ENCODE measurements at places on chromosomes 1 and 21. TPM values are rescaled to one million over a fixed set of nuclear protein-coding genes. Genes with fewer than 3 reads are reported as not detected.

GRCh38 chr1:172460887-172461315 is 17.0 kb upstream of the PIGC start:
- no peak for DNase-seq
- no peak overlapping the region for H3K27ac ChIP-seq
- peaks cover 14% of the 10 kb centered on the region for H3K27me3 ChIP-seq
- no peaks in the 10 kb centered on the region for H3K36me3 ChIP-seq
- no peaks in the 10 kb centered on the region for H3K4me1 ChIP-seq

- H3K4me1 ChIP-seq, result peaks cover 20% of the 10 kb centered on the region
- H3K27ac ChIP-seq, result no peak overlapping the region
- H3K27me3 ChIP-seq, result no peaks in the 10 kb centered on the region
- DNase-seq, result no peak
- peaks cover 7% of the 10 kb centered on the region for H3K36me3 ChIP-seq
Measured at GRCh38 chr1:108610073-108610472, 50.2 kb downstream of the EEIG2 start.

DNA sequence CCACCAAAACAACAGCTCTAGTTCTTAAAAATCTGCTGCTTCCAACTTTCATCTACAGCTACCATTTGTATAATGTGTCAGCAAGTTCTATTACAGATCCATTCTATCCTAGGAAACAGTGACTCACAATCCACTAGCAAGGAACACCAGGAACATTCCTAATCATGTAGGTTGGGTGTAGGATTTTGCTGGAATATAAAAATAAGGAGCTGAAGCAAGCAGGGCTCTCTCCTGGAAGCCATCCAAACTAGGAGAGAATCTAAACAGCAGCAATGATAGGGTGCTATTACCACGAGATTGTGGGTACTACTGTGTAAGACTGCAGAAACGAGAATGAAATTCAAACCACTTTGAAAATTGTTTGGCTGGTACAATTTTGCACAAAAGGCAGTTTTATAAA is 135.0 kb downstream of the PTPN14 start:
- H3K4me3 ChIP-seq, result no peak overlapping the region
- H3K27me3 ChIP-seq, result no peaks in the 10 kb centered on the region
- H3K4me1 ChIP-seq, result peaks cover 15% of the 10 kb centered on the region
- H3K36me3 ChIP-seq, result no peaks in the 10 kb centered on the region
- no peak for DNase-seq

UBXN11 gene
- total RNA-seq, result 9.9 TPM

LEFTY1 gene
- total RNA-seq, result not detected

DNA sequence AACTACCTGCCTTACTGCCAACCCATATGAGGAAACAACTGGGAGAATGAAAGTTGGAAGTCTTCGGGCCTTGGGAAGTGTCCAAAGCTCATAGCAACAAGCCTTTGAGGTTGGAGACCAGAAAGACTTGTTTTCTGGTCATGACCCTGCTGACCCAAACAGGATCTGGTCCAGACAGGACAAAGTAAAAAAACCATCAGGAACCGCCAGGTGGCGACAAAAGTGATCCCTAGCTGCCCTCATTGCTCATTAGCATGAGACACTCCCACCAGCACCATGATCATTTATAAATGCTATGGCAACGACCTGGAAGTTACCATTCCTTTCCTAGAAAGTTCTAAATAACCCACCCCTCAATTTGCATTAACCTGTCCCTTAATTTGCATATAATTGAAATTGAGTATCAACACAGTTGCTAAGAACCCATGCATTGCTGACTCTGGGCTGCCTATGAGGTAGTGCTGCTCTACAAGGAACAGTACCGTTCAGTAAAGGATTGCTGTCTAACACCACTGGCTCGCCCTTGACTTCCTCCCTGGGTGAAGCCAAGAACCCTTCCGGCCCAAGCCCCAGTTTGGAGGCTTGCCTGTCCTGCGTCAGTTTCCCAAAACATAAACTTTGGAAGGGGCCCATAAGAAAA is 89.0 kb downstream of the URB2 start:
- no peak overlapping the region for H3K4me3 ChIP-seq
- DNase-seq, result no peak
- no peaks in the 10 kb centered on the region for H3K4me1 ChIP-seq
- H3K27ac ChIP-seq, result no peak overlapping the region
- peaks cover 8% of the 10 kb centered on the region for H3K27me3 ChIP-seq
- H3K36me3 ChIP-seq, result no peaks in the 10 kb centered on the region

- DNase-seq, result no peak
- H3K27ac ChIP-seq, result no peak overlapping the region
- no peaks in the 10 kb centered on the region for H3K27me3 ChIP-seq
- no peak overlapping the region for H3K4me3 ChIP-seq
Measured at GRCh38 chr1:76687307-76688175, 179.7 kb upstream of the ST6GALNAC5 start.

GRCh38 chr1:246396322-246396721 is 110.8 kb downstream of the SMYD3 start:
- H3K4me3 ChIP-seq, result no peak overlapping the region
- no peaks in the 10 kb centered on the region for H3K27me3 ChIP-seq
- no peak overlapping the region for H3K27ac ChIP-seq
- DNase-seq, result no peak

DNA sequence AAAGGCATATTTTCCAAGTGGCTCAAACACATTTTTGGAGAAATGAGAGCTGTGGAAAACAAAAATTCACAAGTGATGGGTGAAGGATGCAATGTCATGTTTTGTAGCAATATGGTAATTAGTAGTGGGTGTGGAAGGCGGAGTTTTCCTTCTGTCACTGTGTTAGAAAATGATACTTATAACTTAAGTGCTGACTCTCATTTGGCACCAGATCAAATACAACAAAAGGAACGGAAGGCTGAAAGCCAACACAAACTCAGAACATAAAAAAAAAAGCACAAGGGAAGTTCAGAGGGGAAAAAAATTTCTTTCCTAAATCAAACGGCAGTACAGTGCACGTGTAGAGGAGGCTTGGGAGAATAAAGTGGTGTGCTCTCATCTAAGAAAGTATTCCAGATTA is at the start of gene TNFSF18:
TNFSF18 (minus strand) TSS at position 77 of the 400 bp plus-strand sequence; CDS start at position 32, 45 bp downstream.
- H3K27me3 ChIP-seq, result peaks cover 4% of the 10 kb centered on the region
- no peaks in the 10 kb centered on the region for H3K36me3 ChIP-seq
- H3K27ac ChIP-seq, result no peak within 1 kb of the TSS
- peaks cover 8% of the 10 kb centered on the region for H3K4me1 ChIP-seq
- no peak for DNase-seq
- no peak within 1 kb of the TSS for H3K4me3 ChIP-seq

DNA sequence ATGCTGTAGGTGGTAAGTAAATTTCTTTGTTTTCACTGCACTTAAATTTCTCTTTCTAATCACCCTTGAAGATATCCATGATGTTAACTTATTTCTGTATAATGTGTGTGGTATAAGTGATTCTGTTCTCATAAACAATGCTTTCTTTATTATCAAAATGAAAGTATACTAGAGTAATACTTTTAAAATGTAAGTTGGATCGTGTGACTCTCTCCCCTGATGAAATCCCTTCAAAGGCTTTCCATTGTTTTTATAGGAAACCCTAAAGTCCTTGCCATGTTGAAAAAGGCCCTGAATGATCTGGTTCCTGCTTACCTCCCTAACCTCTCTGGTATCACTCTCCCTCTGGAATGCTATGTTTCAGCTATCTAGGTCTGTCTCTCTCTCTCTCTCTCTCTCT is 191.1 kb upstream of the LHX8 start:
- no peaks in the 10 kb centered on the region for H3K27me3 ChIP-seq
- no peak overlapping the region for H3K4me3 ChIP-seq
- H3K4me1 ChIP-seq, result no peaks in the 10 kb centered on the region

DNA sequence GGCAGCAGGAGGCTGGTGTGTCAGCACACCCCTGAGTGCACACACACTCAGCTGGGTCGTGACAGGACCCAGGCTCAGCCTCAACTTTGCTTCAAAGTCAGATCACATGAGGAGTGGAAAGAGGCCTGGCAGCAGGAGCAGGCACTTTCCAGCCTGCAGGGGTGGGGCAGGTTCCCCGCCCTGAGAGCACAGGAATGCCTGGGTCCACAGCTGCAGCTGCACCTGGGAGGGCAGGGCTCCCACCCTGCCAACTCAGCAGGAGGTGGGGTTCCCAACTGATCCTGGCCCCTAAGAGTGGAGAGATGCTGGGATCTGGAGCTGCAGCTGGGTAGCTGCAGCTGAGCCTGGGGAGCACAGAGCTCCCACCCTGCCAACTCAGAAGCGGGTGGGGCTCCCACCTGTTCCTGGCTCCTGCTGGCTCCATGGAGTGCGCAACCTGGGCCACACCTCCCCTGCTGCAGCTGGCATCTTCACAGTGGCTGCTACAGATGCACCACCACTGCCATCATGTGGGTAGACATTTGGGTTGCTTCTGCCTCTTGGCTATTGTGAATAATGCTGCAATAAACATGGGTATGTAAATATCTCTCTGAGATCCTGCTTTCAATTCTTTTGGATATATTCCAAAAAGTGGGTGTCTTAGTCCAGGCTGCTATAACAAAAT is 415.4 kb downstream of the TTLL7 start:
- DNase-seq, result no peak
- no peak overlapping the region for H3K4me3 ChIP-seq
- no peaks in the 10 kb centered on the region for H3K4me1 ChIP-seq
- no peaks in the 10 kb centered on the region for H3K36me3 ChIP-seq
- no peak overlapping the region for H3K27ac ChIP-seq

GRCh38 chr1:55622074-55622473 is 406.9 kb upstream of the USP24 start:
- no peak overlapping the region for H3K4me3 ChIP-seq
- peaks cover 24% of the 10 kb centered on the region for H3K27me3 ChIP-seq
- DNase-seq, result no peak
- no peak overlapping the region for H3K27ac ChIP-seq
- no peaks in the 10 kb centered on the region for H3K4me1 ChIP-seq
- no peaks in the 10 kb centered on the region for H3K36me3 ChIP-seq

GRCh38 chr1:231808116-231808515 is 181.5 kb downstream of the DISC1 start:
- H3K4me1 ChIP-seq, result no peaks in the 10 kb centered on the region
- no peak overlapping the region for H3K27ac ChIP-seq
- H3K36me3 ChIP-seq, result no peaks in the 10 kb centered on the region
- DNase-seq, result no peak

FAM72B gene
- total RNA-seq, result 10.5 TPM

DNA sequence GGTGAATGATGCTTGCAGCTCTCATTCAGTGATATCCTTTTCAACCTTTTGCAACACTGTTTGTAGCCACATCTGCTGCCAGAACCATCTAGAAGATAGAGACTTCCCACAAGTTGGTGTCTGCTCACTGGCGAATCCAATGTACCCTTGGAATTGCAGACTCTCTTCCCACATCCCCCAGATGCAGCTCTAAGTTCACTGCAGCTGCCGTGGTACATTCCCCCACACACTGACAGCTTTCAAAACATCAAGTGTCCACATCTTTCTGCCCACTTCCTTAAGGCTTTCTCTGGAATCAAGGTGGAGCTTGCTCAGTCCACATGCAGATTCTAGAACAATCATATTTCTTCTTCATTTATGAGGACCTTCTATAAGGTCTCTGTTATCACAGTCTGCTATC is 99.2 kb downstream of the PLPPR4 start:
- DNase-seq, result no peak
- no peaks in the 10 kb centered on the region for H3K36me3 ChIP-seq
- no peaks in the 10 kb centered on the region for H3K27me3 ChIP-seq
- no peaks in the 10 kb centered on the region for H3K4me1 ChIP-seq

DNA sequence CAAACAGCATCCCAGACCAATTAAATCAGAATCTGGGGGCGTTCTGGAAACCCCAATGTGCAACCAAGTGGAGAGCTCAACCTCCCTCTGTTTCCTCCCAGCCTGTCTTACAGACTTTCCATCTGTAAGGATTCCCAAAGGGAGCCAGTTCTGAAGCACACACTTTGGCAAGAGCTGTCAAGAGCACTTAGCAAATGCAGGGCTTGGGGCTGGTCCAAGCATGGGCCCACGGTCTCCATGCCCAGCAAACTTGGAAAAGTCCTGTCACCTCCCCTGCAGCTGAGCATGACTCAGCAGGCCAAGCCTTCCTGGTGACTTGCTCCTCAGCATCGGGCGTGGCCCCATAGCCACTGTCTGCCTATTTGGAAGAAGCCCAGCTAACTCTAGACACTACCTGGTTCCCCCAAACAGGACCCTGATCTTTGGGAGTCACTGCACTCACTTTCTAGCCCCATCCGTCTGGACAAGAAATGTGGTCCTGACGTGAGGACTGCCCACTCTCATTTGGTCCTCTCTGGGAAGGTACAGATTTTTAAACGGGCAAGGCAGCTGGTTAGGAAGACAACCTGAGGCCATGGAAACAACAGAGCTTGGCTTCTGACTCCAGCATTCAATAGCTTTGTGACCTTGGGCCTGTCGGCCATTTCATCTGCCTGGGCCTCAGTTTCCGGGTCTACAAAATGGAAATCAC is 16.9 kb downstream of the SLC2A1 start:
- H3K4me3 ChIP-seq, result peak overlapping the region; percentile 86
- no peak for DNase-seq
- H3K4me1 ChIP-seq, result peaks cover 79% of the 10 kb centered on the region
- H3K36me3 ChIP-seq, result peaks cover 37% of the 10 kb centered on the region

Measured in natural killer cell treated with Interleukin-12 subunit alpha and Interleukin-12 subunit beta and Interleukin-15 and Interleukin-18, amount 100 ng/mL, for 72 hours (primary cell).